ENCODE measurements at places on chromosomes 2 and 18.

- no peak for DNase-seq
Observed at GRCh38 chr2:54557211-54557600, 101.1 kb downstream of the SPTBN1 start.

DNA sequence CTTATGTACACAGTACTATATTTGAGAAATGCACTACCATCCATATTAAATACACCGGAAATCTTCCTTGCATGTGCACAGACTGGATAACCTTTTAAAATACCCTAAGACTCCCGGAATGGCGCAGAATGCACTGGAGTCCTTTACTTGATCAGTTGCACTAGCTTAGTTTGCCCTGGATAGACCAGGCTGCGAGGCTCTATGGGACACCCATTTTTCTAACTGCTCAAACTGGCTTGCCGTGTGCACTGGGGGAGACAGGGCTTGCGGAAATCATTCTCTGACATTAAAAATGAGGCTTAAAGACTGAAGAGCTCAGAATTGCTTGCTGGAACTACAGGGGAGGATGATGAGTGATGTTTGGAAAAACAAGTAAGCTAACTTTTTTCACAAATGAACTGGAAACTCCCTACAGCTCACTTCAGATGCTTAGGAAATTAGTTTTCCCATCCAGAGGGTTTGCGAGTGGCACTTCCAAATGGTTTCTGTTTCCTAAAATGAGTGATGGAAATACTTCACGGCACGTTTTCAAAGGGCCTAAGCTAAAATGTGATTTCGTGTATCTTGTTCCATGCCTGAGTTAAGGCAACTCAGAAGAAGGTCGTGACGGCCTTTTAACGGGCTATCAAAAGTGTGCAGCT, 2.7 kb downstream of the NCK2 start:
- no peak for DNase-seq

GRCh38 chr18:72822202-72822601, 45.6 kb downstream of the NETO1 start:
- DNase-seq: no peak

- DNase-seq: no peak
Observed at GRCh38 chr2:70768590-70769085, 638 bp upstream of the ADD2 start.

GRCh38 chr2:42339191-42339912, 21.7 kb downstream of the COX7A2L start:
- no peak for DNase-seq

DNA sequence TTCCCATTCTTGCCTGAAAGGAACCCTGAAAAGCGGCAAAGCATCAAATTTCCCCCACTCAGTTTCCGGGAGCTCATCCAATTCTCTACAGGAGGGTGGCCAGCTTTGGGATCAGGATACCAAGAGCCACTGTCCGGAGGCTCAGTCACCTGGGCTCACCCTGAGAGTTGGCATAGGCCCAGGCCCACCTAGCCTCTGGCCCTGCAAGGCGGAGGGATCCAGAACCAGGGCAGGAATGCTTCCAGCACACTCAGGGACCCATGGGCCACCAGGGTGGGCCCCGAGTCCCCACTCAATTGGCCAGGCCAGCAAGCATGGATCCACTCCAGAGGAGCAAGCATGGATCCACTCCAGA, 432.9 kb upstream of the MYT1L start:
- DNase-seq: no peak

DNA sequence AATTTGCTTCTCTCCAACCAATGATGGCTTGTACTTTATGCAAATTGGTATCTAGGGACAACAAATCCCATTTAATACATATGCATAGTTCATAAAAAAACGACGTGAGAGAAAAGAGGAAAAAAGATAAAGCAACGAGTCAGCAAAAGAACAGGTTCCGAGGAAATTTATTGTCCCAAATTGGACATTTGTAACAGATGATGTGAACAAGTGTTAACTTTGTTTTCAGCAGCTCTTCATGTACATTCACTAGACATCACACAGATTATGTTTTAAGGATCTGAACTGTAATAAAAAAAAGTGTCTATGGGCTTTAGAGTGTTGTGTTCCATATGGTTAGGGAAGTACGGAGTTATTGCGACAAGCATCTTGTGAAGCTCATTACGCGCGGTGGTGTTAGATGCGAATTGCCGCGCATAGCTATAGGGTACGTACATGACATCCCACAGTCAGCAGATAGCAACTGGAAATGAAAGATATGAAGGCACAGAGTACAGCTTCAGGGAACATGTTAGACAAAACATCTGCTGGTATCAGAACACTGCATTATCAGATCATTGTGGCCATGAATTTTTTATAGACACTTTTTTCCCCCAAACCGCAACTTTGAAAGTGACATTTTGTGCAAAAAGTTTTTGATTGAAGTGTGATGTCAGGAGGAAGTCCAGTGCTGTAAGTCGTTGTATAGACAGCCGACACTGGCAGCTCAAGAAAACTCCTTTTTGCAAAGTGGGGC, 1073.1 kb upstream of the FANCL start:
- no peak for DNase-seq

GRCh38 chr2:196101325-196101991, 32.8 kb upstream of the DNAH7 start:
- peak; percentile 22 for DNase-seq

DNA sequence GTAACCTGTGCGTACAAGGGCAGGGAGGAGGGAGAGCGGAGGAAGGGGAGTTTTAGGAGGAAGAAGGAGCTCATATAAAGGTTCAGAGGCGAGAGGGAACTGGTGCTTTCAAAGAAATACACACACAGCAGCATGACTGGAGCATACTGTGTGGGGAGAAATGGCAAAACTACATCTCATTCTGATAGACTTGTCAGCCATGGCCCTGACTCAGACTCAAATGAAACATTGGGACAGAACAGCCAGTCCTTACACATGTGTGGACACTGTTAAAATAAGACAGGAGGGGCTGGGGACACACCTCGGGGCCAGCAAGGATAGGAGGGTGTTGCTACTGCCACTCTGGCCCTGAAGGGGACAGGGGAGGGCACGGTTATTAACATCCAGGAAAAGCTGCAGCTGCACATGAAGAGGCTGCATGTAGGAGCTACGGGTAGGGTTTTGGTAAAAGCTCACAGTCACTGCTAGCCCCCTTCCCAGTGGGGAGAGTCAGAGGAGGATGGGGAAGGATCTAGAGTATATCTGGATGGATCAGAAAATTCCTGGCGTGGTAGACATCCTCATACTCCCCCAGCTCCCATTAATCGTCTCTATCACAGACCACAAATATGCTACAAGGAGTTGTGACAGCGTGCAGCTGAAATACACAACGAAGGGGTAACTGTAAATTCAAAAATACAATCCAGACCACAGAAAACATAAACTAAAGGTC, 110.5 kb downstream of the GATA6 start:
- no peak for DNase-seq

- DNase-seq: no peak
Observed at GRCh38 chr2:238287737-238288649, at the start of gene PER2. TSS of gene PER2 (minus strand) at chr2:238288610. CDS start at chr2:238277936, 10,674 bp downstream.

GRCh38 chr2:98807221-98807620, 76.3 kb upstream of the MGAT4A start:
- DNase-seq: no peak

DNA sequence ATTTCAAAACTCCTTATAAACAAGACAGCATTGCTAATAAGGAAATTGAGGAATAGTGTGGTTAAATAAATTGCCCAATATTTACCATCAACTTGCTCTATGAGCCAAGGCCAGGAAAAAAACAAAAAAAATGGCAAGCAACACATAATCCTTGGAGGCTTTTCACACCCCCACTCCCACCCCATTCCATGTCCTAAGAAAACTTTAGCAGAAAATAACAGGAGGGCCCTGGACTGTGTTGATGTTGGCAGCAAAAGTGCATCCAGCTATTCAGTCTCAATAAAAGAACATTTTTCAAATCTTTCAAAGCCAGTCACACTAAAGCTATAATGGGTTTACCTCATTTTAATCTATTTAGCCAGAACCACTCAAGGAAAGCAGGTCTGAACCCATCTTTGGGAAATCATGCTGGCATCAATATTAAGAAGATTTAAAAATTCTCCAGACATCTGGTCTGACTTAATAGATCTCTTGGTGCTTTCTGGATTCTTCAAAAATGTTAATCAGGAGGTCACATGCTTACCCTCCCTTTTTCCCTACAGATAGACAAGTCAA, 34.6 kb upstream of the STK17B start:
- DNase-seq: no peak

- no peak for DNase-seq
Observed at GRCh38 chr18:48885266-48885923, 65.4 kb downstream of the SMAD7 start.

DNA sequence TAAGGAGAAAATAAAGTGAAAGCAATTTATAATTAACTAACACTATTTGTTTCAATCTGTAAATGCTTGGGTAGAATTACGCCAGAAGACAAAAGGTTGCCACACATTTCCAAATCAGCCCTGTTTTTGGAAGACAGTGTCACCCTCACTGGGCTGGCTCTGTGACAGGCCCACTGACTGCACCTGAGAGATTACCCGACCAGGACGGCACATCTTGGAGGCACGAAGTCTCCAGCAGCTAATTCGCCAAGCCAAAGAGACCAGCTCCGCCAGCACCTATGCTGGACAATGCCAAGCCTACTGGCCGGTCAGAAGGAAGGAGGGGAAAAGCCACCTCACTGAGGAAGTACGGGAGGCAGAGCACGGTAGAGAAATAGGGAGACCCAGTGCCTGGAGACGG, 61.9 kb downstream of the CYB5A start:
- no peak for DNase-seq

DNA sequence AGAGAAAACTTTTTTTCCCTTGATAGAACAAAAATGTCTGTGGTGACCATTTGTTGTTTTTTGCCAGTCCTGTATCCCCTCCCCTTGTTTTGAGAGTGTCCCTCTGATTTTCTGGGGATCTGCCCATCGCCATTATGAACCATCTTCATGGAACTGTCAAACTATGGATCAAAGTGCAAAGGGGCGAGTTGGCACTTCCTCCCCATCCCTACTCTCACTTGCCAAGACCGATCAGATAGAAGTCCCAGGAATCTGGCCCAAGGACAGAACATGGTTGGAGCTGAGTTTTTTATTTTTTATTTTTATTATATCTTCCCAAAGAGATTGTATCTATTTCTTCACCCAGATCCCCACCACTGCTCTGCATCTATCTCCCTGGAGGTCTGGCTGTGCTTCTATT, 221.4 kb downstream of the IKZF2 start:
- no peak for DNase-seq
